Muscle of arm (tissue), 14 donors: ENCODE measurements at places on chromosomes 3 and 15. TPM values are rescaled to one million over a fixed set of nuclear protein-coding genes. Genes with fewer than 3 reads are reported as not detected.

GRCh38 chr15:63832620-63833019 is 1.1 kb downstream of the HERC1 start:
- DNase-seq, result no peak

BCL2A1 gene
- polyA plus RNA-seq, result not detected

MKRN3 gene
- 4.2 TPM for polyA plus RNA-seq

- DNase-seq, result no peak
Observed at GRCh38 chr3:100124201-100124761, 10.0 kb upstream of the FILIP1L start.

GRCh38 chr15:93102211-93102610 is 13.2 kb upstream of the RGMA start:
- no peak for DNase-seq

C3orf62 gene
- polyA plus RNA-seq, result 11.1 TPM
